ENCODE measurements at places on chromosomes 13 and 19. TPM values are rescaled to one million over a fixed set of nuclear protein-coding genes. Genes with fewer than 3 reads are reported as not detected.

CYP2S1 gene
- total RNA-seq: 0.46 TPM

SIGLEC12 gene
- total RNA-seq: not detected

TM9SF2 gene
- 179 TPM for total RNA-seq

ETV2 gene
- 0.13 TPM for total RNA-seq

ZFP82 gene
- 8.5 TPM for total RNA-seq

TNFSF13B gene
- total RNA-seq: 8.2 TPM

FFAR1 gene
- total RNA-seq: not detected

TMIGD2 gene
- total RNA-seq: not detected

SBK2 gene
- 0.13 TPM for total RNA-seq

ZNF730 gene
- 0.26 TPM for total RNA-seq

KLK4 gene
- not detected for total RNA-seq

CASP14 gene
- total RNA-seq: not detected

SMIM24 gene
- not detected for total RNA-seq

TBCB gene
- 201 TPM for total RNA-seq

FBN3 gene
- total RNA-seq: not detected

SYT3 gene
- 0.20 TPM for total RNA-seq

HSD11B1L gene
- total RNA-seq: 16.0 TPM

KIR2DL3 gene
- total RNA-seq: not detected

EVI5L gene
- total RNA-seq: 22.4 TPM

MADCAM1 gene
- total RNA-seq: 0.13 TPM

Measured in smooth muscle cell of the pulmonary artery (primary cell).